Epithelial cell of alveolus of lung (primary cell): ENCODE measurements at places on chromosomes 2 and 18. TPM values are rescaled to one million over a fixed set of nuclear protein-coding genes. Genes with fewer than 3 reads are reported as not detected.

KIAA2012 gene
- total RNA-seq = not detected in 2 replicates

OR6B3 gene
- total RNA-seq = not detected in 2 replicates

IGFBP2 gene
- total RNA-seq = 121 and 137 TPM in 2 replicates

EML6 gene
- total RNA-seq = 0.65 TPM in 1 of 2 replicates, not detected in the other

ATP6V1C2 gene
- total RNA-seq = not detected in 2 replicates

SERPINB4 gene
- 0.64 TPM in 1 of 2 replicates, not detected in the other for total RNA-seq

FTCDNL1 gene
- total RNA-seq = 0.39 TPM in 1 of 2 replicates, not detected in the other

SLC14A1 gene
- 1.8 TPM in 1 of 2 replicates, not detected in the other for total RNA-seq

DSG1 gene
- not detected in 2 replicates for total RNA-seq

RGPD3 gene
- under 0.01 and 0.13 TPM in 2 replicates for total RNA-seq

VIL1 gene
- total RNA-seq = not detected in 2 replicates

SCG2 gene
- total RNA-seq = 4.4 and 11.7 TPM in 2 replicates

MEP1B gene
- total RNA-seq = not detected in 2 replicates

ADCYAP1 gene
- total RNA-seq = not detected in 2 replicates

REG3A gene
- total RNA-seq = not detected in 2 replicates

SFTPB gene
- total RNA-seq = 1.9 TPM in 1 of 2 replicates, not detected in the other

HOXD12 gene
- not detected in 2 replicates for total RNA-seq

ASB18 gene
- not detected in 2 replicates for total RNA-seq

DPP4 gene
- 13.3 and 83.8 TPM in 2 replicates for total RNA-seq

KIDINS220 gene
- 21.7 and 45.6 TPM in 2 replicates for total RNA-seq

ERMN gene
- not detected in 2 replicates for total RNA-seq

ALPG gene
- not detected in 2 replicates for total RNA-seq

TACR1 gene
- not detected in 2 replicates for total RNA-seq

KCNS3 gene
- total RNA-seq = 1.4 and 12.4 TPM in 2 replicates

CD8A gene
- not detected in 2 replicates for total RNA-seq

DUSP2 gene
- 0.40 and 2.6 TPM in 2 replicates for total RNA-seq

TMEM87B gene
- total RNA-seq = 10.6 and 27.0 TPM in 2 replicates

NR4A2 gene
- 1.0 and 57.6 TPM in 2 replicates for total RNA-seq

PLB1 gene
- 1.0 TPM in 1 of 2 replicates, not detected in the other for total RNA-seq

POTEJ gene
- not detected in 2 replicates for total RNA-seq

WDR7 gene
- total RNA-seq = 7.9 and 9.8 TPM in 2 replicates

EGR4 gene
- total RNA-seq = not detected in 2 replicates

GALNT1 gene
- 46.2 and 64.6 TPM in 2 replicates for total RNA-seq

RFX8 gene
- total RNA-seq = 0.16 and 3.5 TPM in 2 replicates

COPS8 gene
- 134 and 142 TPM in 2 replicates for total RNA-seq

C2orf80 gene
- total RNA-seq = not detected in 2 replicates

UGT1A3 gene
- total RNA-seq = not detected in 2 replicates

SMYD1 gene
- 0.64 TPM in 1 of 2 replicates, not detected in the other for total RNA-seq

RAB3GAP1 gene
- 24.8 and 33.6 TPM in 2 replicates for total RNA-seq

SPATS2L gene
- 142 and 165 TPM in 2 replicates for total RNA-seq

TXNDC2 gene
- 0.64 TPM in 1 of 2 replicates, not detected in the other for total RNA-seq

AQP12A gene
- not detected in 2 replicates for total RNA-seq

SPRED2 gene
- total RNA-seq = 18.4 and 24.0 TPM in 2 replicates

CASP10 gene
- 0.88 and 2.2 TPM in 2 replicates for total RNA-seq

EFEMP1 gene
- 82.1 and 506 TPM in 2 replicates for total RNA-seq
